ENCODE measurements at places on chromosomes 2 and 18.

- no peak for DNase-seq
Measured at GRCh38 chr18:32249147-32249929, 59.5 kb downstream of the MEP1B start.

DNA sequence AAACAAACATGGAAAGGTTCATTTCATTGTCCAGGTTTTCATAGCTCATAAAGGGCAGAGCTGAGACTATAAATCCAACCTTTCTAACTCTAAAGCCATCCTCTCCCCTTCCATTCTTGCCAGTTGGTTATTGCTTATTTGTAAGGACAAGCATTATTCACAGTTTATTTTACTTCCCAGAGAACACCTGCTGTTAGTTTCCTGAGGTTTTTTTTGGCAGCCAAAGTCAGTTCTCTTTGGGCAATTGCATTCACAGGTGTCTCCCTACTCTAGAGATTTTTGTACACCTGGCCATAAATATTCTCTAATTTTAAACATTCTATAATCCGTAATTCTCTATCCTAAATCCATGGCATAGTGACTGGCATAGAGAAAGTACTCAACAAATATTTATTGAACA, 87.3 kb upstream of the SPHKAP start:
- DNase-seq: no peak

GRCh38 chr2:199692489-199692888, 158.5 kb downstream of the FTCDNL1 start:
- no peak for DNase-seq

- peak; percentile 10 for DNase-seq
Measured at GRCh38 chr2:233976690-233977294, 59.6 kb downstream of the TRPM8 start.

GRCh38 chr2:50991602-50992001, 40.3 kb downstream of the NRXN1 start:
- no peak for DNase-seq

DNA sequence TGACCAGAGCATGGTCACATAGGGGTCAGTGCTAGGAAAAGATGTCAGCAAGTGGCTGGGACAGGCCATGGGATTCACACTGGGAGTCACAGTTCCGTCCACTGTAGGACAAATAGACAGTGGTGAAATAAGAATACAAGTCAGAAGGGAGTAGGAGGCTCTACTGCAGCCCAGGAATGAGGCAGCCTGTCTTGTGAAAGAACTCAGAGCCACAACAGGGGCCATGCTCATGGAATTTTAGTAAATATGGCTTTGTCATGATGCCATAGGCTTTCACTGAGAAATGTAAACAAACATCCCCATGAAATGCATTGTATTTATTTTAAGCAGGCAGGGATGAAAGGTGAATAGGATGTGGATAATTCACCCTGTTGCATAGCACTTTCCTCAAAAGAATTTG, 504.3 kb downstream of the SOX11 start:
- no peak for DNase-seq

DNA sequence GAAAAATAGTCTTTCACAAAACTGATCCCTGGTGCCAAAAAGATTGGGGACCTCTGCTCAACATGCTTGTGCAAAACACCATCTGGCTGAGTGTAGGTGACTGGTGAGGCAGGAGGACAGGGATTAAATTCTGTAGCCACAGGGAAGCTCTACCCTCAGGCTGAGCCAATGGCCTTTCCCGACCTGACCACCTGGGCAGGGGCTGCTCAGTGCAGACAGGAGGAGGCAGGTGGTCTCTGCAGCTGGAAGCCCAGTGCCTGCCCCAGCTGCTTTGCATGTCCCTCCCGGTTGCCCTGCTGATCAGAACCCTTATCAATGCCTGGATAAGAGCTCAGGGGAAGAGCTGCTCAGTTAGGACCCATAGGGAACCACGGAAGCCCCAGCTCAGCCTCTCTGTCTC, 235.3 kb downstream of the ANKRD36 start:
- no peak for DNase-seq

DNA sequence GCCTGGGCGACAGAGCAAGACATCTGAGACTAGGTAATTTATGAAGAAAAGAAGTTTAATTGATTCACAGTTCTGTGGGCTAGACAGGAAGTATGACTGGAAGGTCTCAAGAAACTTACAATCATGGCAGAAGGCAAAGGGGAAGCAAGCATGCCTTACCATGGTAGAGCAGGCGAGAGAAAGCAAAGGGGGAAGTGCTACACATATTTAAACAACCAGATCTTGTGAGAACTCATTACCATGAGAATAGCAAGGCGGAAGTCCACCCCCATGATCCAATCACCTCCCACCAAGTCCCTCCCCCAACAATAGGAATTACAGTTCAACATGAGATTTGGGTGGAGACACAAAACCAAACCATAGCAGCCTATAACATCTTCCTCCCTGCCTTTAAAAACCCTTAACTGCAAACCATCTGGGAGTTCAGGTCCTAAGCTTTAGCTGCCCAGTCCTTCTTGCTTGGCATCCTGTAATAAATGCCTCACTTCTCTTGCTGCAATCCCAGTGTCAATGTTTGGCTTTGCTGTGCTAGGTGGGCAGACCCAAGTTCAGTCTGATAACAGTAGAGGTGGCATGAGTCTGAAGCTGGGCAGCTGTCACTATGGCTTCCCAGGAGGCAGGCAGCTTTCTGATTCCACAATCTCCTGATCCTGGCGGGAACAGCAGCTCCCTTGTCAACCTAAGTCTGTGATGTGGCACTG, 11.2 kb upstream of the SP5 start:
- no peak for DNase-seq

DNA sequence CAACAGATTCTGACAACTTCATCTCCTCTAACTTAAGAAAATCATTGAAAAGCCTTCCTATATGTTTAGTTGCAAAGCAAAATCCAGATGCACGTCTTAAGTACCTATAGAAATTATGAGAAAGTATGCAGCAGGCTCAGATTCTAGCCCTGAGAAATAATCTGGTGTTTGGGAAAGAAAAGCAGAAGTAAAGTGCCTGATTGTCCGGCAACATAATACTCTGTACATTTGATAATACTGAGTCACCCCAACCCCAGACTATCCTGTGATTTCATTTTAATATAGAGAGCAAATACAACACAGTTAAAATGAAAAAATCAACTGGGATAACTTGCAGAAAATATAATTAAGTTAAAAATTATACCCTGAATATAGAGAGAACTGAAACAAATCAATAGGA, 13.5 kb downstream of the RFX8 start:
- no peak for DNase-seq

GRCh38 chr18:28175150-28175929, 1.6 kb downstream of the CDH2 start:
- DNase-seq: no peak

DNA sequence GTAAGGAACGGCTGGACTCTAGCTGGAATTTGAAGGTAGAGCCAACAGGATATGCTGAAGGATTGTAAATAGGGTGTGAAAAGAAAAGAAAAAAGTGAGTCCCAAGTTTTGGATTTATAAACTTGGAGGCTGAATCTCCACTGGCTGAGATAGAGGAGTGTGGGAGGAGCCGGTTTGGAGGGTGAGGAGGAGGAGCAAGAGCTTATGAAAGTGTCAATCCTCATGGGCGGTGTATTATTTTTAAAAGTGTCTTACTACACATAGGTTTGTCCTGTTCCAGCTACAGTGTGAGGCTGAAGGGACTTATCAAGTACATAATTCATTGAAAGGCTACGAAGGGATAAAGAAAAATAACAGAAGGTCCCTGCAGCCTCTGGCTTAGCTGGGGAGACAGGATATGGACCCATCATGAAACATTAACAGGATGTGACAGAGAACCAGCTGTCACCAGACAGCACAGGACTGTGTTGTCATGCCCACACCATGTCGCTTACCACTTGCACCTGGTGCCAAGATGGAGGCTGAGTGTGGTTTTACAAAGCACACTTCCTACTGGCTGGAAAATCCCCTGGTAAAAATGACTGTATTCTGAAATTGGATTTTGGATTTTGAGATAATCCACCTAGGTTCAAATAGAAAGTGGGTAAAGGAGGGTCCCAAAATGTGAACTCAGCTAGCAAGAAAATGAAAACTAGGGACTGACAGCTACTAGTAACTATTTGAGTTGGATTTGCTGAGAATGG, 2.5 kb upstream of the MREG start:
- peak; percentile 57 for DNase-seq

- DNase-seq: peak; percentile 35
Measured at GRCh38 chr2:215269397-215270117, 42.3 kb upstream of the ATIC start.
